Pons (tissue), 1 donor: ENCODE measurements at places on chromosomes 6 and 20.
A peak's percentile ranks its signal among the peaks of the same experiment; 100 is the strongest.

GRCh38 chr6:24205020-24205492 is 79.0 kb downstream of the NRSN1 start:
- DNase-seq, result peak; percentile 51

- no peak for DNase-seq
Measured at GRCh38 chr20:54661880-54662465, 186.6 kb downstream of the DOK5 start.

- DNase-seq, result peak; percentile 4
Measured at GRCh38 chr6:97262676-97263075, 20.3 kb downstream of the MMS22L start.

DNA sequence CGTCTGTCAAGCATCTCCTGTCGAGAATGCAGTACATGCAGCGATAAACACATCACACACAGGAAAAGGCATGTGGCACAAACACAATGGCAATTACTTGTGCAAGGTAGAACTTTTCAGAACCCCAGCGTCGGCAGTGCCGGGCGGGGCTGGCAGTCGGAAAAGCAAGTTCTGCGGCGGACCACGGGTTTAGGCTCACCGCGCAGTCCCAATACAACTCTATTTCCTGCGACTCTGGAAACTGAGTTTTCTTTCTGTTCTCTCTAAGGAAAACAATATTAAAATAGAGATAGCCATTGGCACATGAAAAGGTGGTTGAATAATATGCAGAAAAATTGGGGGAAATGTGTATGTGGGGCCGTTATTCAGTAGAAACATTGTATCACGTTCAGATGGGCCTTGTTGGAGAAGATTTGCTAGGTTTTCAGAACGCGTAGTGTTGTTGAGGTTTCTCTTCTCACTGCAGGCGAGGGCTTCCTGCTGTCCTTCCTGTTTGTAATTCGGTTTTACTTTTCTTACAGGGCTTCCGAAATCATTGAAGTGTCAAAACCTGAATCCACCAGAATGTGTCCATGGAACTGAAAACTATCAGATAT is 369.5 kb downstream of the THBS2 start:
- DNase-seq, result no peak

- DNase-seq, result no peak
Measured at GRCh38 chr6:170029416-170030283, 261.2 kb downstream of the DLL1 start.
